ENCODE measurements at places on chromosomes 6 and 20.

GRCh38 chr6:14310960-14311359, 193.4 kb downstream of the CD83 start:
- no peak for DNase-seq

GRCh38 chr20:31717478-31718201, 5.0 kb downstream of the BCL2L1 start:
- peak; percentile 86 for DNase-seq

DNA sequence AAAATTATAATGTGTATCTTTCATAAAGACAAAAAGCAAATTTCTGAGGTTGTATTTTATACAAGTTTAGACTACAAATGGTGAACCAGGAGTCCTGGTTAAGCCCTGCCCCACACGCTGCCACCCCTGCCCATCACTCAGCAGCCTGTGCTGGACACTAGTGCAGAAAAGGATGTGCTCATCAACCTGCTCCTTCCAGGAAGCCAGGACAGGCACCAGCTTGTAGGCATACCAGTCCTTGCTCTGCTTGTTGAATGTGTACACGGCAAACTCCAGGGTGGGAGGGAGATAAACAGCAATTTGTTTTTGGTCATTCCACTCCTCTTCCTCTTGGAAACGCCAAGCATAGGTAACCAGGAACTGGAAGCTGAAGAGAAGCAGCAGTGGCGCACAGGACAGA, 18.1 kb downstream of the CST9L start:
- no peak for DNase-seq

GRCh38 chr6:127718694-127719093, 141.7 kb downstream of the C6orf58 start:
- DNase-seq, result no peak

- no peak for DNase-seq
These were observed 37.6 kb downstream of the GPLD1 start for GRCh38 chr6:24451581-24452388.

DNA sequence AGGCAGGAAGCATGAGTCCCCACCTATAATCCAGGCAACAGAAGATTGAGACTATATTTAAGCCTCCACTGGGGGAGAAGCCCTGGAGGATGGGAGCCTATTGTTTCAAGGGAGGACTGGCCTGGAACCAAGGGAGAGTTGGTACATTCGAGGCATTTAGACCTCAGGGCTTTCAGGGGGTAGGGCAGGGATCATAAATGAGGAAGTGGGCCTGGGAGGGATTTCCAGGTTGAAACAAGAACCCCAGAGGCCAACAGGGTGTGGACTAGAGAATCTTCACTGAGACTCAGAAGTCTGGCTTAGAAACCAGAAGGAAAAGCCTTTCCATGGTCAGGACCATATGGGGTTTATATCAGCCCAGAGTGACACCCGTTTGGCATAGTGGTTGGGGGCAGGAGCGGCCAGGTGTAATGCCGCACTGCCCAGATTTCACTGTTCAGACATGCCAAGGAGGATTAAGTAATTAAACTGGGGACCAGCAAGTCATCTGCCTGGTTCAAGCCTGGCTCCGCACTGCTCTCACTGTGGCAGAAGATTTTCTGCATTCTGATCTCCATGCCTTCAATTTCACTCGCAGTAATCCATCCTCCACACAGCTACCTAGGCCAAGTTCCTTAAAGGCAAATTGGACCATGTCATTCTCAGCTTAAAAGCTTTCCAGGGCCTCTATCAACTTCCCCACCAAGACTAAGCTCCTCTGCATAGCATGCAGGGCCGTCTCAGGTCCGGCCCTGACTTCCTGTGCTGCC, 17.8 kb downstream of the LRFN2 start:
- DNase-seq, result peak; percentile 67

DNA sequence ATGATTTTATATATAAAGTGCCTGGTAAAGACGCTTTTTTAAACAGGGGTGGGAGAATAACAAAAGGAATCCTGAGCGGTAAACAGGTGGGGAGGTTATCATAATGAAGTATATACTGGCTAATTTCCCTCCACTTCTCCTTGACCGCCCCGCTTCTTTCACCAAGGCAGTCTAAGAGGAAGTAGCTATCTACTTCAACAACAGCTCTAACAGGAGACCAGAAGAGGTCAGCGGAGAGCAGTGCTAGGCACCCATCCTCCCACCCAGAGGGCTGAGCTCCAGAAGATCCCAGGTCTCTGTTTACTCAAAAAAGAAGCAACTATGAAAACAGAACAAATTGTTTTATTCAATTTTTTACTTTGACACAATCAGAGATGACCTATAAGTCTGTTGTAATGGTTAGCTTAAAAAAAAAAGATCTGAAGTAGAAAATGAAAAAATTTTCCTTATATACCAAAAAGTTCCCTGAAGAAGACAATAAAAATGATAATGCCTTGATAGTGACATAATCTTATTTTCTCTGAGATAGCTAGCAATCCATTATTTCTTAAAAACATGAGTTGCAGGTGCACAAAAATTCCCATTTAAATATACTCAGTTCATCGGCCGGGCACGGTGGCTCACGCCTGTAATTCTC, 141.1 kb downstream of the PDSS2 start:
- peak; percentile 54 for DNase-seq

DNA sequence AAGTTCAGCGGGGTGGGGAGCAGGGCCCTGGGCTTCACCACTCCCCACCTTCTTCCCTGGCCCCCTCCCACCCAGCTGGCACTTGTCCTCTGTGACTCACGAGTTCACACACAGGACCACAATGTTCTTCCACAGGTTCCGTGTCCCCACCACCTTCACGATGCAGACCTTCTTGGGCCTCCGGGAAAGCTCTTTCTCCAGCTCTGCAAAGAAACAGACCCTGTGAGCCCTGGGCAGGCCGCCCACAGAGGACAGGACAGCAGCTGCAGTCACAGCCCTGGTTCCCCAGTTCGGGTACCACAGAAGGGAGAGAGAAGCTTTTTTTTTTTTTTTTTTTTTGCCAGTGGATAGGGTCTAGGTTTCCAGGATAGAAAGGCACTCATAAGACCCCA, 30.9 kb downstream of the PSMG4 start:
- no peak for DNase-seq

GRCh38 chr6:135909737-135910387, 58.4 kb downstream of the PDE7B start:
- peak; percentile 69 for DNase-seq
